AG08395 (cell line): ENCODE measurements at places on chromosomes 6 and 20.
A peak's percentile ranks its signal among the peaks of the same experiment; 100 is the strongest.

- peak; percentile 45 for DNase-seq
Observed at GRCh38 chr20:46202766-46203509, 84.8 kb downstream of the CD40 start.

- DNase-seq, result no peak
Observed at GRCh38 chr6:3296537-3296936, 37.8 kb downstream of the PSMG4 start.

DNA sequence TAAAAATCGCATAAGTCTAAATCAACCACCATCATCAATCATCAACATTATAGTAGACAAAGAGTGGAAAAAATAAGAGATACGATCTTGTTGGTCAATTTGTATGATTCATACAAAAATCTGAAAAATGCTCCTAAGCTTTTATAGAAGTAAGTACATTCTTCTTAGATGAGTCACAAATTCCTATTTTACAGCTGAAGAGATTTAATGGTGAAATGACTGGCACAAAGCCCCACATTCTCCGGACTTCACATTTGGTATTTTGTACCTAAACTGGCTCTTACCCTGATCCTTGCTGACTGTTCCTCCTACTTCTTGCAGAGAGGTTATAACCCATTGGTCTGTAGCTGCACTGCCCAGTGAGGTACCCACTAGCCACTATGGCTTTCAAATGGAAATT is 29.9 kb upstream of the PREP start:
- DNase-seq, result peak; percentile 80

DNA sequence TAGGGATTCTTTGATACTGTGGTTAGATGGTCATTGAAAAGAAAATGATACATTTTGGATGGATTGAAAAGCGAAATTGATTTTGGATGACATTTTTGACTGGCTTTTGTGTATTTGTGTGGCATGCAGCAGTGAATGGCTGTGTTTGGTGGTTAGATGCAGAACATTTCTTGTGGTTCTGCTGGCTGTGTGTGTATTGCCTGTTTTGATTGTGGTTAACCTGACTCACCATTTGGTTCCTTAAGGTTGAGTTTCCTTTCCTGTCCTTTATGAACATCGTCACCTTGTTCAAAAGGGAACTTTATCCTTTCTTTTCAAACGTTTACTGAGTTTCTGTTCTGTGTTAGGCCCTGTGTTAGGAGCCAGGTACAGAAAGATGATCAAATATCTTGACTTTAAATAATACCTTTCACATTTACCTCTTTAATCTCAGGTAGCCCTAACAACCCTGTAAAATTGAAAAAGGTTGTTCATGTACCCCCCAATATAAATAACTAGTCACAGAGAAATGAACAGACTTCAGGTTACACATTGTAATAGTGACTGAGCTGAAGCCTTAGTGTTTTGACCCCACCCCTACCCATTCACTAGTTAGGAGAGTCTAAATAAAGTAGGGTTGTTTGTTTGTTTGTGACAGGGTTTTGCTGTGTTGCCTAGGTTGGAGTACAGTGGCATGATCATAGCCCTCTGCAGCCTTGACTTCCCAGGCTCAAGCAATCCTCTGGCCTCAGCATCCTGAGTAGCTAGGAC is 23.8 kb downstream of the ANKS1A start:
- peak; percentile 81 for DNase-seq

DNA sequence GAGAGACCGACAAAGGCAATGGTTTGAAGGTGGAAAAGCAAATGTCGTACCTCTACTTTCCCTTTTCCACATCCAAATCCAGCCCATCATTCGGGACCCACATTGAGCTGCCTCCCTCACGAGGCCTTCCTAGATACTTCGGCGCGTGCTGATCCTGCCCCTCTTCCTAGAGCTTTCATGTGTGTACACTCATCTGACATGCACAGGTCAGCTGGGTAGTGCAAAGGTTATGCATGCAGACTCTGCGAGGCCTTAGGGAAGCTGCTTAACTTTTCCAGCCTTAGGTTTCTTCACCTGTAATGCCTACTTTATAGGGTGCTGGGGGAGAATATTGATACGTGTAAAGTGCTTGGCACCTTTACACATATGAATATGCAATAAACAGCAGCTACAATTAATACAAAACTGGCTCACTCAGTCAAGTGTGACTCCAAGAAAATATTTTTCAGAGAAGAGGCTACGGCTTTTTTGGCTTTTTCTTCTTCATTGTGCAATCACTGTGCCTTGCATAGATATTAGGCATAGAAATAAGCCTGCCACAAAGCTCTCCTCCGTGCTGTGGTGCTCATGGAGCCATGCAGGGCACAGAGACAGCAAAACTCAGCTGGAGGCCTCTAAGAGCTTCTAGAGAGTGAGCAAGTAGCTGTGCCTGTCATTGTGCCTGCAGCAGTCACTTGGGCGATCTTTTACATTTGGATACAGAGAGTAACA is 3.6 kb upstream of the MANBAL start:
- no peak for DNase-seq

- DNase-seq, result no peak
Observed at GRCh38 chr6:49841424-49841823, 24.9 kb downstream of the CRISP1 start.

GRCh38 chr6:56241124-56241802 is 6.1 kb downstream of the COL21A1 start:
- DNase-seq, result no peak

DNA sequence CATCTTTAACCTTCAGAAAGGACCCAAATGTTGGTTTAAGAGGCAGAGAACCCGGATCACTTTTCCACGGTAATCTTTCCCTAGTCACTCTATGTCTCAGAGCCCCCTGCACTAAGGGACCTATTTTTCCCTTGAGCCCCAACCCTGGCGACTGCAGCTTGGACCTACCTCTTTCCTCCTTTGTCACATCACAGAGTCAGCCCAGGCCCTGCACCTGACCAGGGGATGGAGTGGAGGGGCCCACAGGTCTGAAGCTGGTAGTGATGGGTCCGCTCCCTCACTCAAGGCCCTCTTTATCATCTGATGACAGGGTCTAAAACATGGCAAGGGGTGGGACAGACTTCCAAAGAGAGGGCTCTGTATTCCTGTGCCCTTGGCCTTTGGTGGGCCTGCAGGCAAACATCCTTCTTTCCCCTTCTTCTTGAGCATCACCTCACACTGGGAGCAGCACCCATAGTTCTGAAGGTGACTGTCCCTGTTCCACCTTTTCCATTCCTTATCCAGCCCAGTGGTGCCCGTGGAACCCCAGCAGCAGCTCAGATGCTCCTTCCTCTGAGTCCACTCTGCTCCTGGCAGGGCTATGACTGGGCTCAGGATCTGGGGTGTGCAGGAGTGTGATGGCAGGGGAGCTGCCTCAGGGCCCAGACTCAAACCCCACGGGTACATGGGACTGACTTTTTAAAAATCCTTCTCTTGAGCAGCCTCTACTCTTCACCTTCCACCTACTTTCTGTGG is 6.3 kb downstream of the RAET1L start:
- DNase-seq, result no peak

- DNase-seq, result no peak
Observed at GRCh38 chr6:53795702-53796450, 1.1 kb downstream of the LRRC1 start.

- DNase-seq, result no peak
Observed at GRCh38 chr20:50968289-50968688, 9.7 kb downstream of the MOCS3 start.

DNA sequence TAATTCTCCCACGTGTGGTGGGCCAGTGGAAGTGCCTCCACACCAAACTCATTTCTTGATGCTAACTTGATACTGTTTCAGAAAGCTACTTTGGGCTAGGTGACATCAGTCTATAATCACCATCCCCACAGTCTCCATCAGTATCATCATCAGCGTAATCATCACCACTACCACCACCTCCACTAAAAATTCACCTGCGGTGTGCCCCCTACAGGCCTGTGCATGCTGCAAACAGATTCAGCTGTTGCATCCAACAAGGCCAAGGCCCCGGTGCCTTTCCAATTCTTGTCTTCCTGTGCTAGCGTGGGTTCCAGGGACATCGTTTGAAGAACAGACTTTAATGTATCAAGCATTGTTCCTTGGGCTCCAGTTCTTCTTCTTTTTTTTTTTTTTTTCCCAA is 201.3 kb upstream of the EXOC2 start:
- DNase-seq, result no peak
